Activated T-helper 2 cell treated with anti-CD3 and anti-CD28 coated beads, Interferon-gamma antibody, Interleukin-2, Interleukin-4, amounts not matched to agents 10 μg/mL and 5 μg/mL and 100 μg/mL, durations not matched to agents 14 hours and 24 hours and 36 hours (primary cell): ENCODE measurements at places on chromosomes 7 and 10.
A peak's percentile ranks its signal among the peaks of the same experiment; 100 is the strongest.

- DNase-seq, result no peak
Measured at GRCh38 chr7:2165239-2165609, 67.5 kb downstream of the MAD1L1 start.

DNA sequence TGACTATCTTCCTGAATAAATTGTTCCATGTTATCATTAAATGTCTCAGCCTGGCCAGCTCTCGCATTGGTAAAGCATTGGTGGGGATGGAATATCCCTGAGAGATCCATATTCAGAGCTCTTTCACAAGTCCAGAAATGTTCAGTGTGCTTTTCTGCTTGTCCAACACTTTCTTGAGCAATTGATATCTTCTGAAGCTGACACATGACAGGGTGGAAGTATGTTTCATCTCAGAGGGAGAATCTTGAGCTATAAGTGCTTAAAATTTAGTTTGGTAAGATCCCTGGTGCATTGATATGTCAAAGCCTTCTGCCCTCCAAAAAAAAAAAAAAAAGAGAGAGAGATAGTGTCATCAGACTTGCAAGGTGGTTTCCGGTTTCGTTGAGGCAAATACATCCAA is 7.4 kb downstream of the IFIT3 start:
- DNase-seq, result no peak

GRCh38 chr7:98119256-98119918 is 12.7 kb downstream of the LMTK2 start:
- no peak for DNase-seq

DNA sequence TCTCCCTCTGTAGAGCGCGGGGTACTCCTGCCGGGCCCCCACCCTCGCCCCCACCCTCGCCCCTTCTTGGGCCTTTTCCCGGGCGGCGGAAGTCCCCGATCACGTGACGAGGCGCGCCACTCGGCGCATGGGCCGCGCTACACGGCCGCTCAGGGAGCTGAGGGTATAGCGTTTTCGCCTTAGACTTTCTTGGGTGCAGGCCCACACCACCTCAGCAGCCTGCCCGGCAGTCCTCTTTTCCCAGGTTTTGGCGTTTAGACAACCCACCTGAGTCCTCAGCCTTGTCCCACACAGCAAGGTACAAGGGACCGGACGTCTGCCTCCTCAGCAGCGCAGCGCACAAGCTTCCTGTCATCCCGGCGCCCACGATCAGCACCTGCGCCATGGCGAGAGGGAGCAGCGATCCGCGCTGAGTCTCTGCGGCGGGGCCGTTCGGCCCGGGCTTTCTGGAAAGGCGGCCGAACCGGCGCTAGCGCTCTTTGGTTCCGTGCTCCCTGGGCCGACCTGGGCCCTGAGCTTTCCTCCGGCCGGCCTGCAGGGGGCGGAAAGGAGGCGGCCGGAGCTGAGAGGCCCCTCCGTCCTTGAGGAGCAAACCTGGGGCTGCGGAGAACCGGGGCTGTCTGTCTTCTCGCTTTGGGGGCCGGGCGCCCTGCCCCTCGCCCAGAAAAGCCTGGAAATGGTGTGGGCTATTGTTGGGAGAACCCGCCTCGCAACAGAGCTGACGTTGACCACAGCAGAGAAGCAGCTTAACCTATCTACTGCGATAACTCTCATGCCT is at the start of gene RNLS:
Gene RNLS, minus strand, starts transcription at position 513 of the 778 bp plus-strand sequence.
- peak; percentile 54 for DNase-seq

DNA sequence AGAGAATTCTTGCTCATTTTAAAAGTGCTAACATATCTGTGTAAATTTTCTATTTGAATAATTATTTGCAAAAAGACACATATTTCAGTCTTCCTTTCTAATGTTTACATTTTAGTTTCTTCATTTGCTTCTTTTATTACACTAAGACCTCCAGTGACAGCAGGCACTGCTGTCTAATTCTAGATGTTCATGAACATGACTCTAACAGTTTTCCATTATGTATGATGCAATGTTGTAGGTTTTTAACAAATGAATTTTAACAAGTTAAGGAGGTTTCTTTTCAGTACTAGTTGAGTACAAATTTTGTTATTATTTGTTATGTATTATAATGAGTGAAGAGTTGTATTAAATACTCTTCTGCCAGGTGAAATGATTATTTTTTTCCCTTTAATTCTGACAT is 83.6 kb downstream of the GRB10 start:
- DNase-seq, result no peak

GRCh38 chr10:14751014-14751896 is 23.4 kb downstream of the FAM107B start:
- no peak for DNase-seq

- DNase-seq, result no peak
Measured at GRCh38 chr7:96306385-96307125, 15.3 kb downstream of the SLC25A13 start.

- DNase-seq, result no peak
Measured at GRCh38 chr10:29607576-29607975, 27.2 kb downstream of the SVIL start.

DNA sequence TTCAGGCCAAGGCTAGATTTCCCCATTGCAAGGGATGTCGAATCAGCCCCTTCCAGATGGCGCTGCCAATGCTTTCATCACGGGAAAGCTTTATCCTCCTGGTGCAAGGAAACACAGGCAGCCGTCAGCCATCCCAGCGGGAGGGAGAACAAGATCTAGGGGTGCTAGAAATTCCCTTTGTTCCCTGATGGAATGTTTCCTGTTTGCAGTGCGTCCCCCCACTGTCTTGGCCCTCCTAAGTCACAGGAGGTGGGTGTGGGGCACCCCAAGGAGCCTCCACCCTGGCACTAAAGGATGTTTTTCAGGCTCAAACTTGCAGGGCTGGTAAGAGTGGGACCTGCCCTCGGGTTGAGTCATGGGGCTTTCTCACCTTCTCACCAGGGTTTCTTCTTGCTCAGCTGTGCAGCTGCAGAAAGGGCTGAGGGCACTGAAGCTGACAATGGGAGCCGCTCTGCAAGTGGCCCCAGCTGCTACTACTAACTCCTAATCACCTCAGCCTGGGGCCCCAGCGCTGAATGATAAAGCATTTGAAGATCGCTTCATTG is 103.6 kb downstream of the PRPF18 start:
- no peak for DNase-seq

DNA sequence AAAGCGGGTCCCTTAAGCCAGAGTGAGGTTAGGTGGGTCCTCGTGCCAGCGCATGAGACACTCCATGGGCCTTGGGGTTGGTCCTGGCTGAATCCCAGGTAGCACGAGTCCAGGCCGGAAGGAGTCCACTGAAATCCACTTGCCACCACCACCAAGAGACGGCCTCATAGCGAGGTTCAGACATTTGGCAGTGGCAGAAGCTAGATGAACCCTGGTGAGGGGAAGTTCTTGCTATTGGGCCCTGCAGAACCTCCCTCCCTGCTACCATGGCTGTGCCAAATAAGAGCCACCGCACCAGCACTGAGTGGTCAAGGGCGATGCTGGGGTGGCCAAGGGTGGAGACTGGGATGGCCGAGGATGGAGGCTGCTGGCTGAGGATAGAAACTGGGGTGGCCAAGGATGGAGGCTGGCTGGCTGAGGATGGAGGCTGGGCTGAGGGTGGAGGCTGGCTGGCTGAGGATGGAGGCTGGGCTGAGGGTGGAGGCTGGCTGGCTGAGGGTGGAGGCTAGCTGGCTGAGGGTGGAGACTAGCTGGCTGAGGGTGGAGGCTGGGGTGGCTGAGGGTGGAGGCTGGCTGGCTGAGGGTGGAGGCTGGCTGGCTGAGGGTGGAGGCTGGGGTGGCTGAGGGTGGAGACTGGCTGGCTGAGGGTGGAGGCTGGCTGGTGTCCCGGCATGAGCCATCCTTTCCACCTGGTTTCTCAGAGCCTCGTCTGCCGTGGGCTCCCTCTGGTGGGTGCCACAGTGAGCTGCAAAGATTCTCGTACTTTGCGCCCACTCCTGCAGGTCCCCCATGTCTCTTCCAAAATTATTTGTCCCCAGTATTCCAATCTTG is 88.2 kb downstream of the ELFN1 start:
- no peak for DNase-seq

- no peak for DNase-seq
Measured at GRCh38 chr7:157282141-157282801, 54.5 kb upstream of the DNAJB6 start.

DNA sequence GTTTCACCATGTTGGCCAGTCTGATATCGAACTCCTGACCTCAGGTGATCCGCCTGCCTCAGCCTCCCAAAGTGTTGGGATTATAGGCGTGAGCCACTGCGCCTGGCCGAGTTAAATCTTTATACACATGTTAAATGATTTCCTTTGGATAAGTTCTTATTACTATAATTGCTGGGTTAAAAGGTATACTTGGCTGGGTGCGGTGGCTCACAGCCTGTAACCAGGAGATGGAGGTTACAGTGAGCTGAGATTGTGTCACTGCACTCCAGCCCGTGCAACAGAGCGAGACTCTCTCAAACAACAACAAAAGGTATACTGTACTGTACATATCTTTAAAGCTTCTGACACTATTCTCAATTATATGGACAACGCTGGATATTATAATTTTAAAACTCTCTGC is 53.2 kb upstream of the CDK13 start:
- no peak for DNase-seq

DNA sequence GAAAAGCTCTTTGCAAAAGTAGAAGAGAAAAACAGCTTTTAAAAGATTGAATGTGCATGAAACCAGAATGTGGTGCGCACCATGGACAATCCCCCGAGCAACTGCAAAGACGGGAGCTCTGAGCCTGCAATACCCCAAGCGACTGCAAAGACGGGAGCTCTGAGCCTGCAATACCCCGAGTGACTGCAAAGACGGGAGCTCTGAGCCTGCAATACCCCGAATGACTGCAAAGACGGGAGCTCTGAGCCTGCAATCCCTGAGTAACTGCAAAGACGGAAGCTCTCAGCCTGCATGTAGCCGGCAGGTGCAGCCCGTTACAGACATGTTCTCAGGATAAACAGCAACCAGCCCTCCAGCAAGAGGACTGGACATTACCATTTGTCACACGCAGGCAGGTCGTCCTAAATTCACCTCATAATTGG is 6.2 kb downstream of the ZNF775 start:
- no peak for DNase-seq

DNA sequence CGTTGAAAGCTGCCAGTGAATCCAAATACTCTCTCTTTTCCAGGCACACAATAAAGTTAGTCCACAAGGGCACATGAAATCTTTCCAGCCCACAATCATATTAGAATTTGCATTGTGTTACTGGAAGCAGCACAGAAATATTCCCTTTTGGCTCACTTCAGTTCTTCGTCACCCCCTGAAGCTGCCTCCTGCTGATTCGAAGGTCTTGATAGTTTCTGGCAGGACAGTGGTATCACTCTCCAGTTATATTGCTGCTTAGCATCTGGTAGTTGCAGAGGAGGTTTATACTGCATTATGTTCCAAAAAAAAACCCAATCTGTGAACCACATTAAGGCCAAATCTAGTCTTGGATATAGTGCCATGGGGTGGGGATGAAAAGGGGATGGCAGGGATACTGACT is 253.2 kb downstream of the BICC1 start:
- DNase-seq, result no peak

DNA sequence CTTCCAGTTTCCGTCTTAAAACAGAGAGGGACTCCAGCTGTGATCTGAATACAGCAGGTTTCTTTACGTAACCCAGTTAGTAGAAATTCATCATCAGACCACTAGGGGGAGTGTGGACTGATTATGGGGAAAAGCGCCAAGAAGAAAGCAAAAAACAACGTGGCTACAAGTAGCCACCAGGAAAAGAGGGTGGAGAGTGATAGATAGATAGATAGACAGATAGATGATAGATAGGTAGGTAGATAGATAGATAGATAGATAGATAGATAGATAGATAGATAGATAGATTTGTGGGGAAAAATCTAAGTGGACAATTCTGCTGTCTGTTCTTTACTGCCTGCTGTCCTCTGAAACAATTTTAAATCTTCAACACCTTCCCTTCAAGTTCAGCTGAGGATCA is 12.7 kb upstream of the AKR1B10 start:
- DNase-seq, result no peak

DNA sequence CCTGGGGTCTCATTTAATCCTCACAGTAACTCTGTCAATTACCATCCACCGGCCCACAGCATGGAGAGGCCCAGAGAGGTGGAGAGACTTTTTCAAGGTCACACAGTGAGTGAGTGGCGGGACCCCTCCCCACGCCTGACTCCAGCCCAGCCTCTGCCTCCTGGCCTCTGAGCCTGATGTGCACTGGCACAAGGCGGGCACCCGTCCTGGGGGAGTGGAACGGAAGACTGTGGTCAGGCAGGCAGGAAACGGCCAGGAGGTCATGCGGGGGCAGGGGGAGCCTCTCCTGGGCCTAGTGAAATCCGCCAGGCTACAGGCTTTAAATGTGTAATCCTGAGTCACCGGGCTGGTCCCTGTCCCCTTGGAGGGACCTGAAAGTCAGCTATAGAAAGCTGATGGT is 32.2 kb downstream of the ZCCHC24 start:
- DNase-seq, result no peak

DNA sequence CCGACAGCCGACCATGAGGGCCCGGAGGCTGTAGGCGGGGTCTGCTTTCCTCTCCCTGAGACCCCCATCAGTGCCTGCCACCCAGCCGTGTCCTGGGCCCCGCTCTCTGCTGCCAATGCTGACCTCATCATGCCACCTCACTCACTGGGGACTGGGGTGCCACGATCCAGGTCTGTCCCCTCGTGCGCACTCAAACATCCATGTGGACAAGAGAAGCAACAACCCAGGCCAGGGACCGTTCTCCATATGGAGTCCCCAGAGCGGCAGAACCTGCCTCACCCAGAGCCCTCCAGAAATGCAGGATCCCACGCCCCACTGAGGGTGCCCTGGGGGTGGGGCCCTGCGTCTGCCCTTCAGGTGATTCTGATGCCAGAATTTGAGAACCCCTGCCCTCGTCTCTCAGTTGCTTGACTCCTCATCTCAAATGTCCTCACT is 210.0 kb upstream of the PPP2R2D start:
- no peak for DNase-seq

GRCh38 chr7:75772081-75773077 is at the start of gene CCL26:
TSS of gene CCL26 (minus strand) at chr7:75772211. CDS start at chr7:75772176, 35 bp downstream.
- DNase-seq, result no peak

DNA sequence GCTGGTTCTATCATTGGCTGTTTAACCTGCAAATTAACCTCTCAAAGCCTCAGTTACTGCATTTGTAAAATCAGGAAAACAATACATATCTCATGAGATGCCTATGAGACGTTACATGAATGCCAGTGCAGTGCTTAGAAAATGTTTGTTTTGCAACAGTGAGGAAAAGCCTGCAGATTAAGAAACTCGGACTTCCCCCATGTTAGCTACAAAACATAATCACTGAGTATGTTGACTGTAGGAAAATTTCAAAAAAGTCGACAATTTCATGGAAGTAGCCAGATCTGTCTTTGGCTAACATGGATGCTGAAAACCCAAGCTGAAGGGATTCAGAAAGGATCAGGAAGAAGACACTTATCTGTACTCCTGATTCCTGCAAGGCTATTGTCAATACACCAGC is 121.4 kb downstream of the TRIL start:
- DNase-seq, result no peak

GRCh38 chr7:2632733-2633537 is 1.1 kb downstream of the TTYH3 start:
- DNase-seq, result peak; percentile 37

- DNase-seq, result no peak
Measured at GRCh38 chr10:15868006-15868405, 7.7 kb upstream of the MINDY3 start.

- no peak for DNase-seq
Measured at GRCh38 chr10:5540891-5541290, 16.1 kb downstream of the CALML3 start.

- no peak for DNase-seq
Measured at GRCh38 chr7:24718977-24719491, 38.2 kb downstream of the GSDME start.

- DNase-seq, result no peak
Measured at GRCh38 chr7:27172823-27173510, 1.2 kb downstream of the HOXA10 start.
